Activated effector memory CD4-positive, alpha-beta T cell treated with Interleukin-2 at 50 U/mL for 16 hours (primary cell): ENCODE measurements at places on chromosomes 6 and 20.

DNA sequence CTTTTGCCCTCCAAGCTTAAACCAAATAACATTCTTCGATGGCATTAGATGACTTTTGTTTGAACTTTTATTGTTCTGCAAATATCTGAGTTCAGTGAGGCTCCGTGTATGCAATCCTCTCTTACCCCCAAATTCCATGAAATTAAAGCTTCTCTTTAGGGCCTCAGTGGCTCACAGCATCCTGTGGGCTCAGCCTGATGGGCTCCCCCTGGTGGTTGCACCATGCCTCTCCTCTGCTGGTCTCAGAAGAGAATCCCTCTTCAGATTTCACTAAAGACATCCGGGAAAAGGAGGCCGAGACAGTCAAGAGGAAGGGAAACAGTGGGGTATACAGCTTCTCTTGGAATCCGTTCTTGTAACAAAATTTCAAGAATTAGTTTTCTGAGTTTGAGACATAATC, 331.6 kb upstream of the NT5E start:
- no peak for DNase-seq

- no peak for DNase-seq
Observed at GRCh38 chr20:63091901-63092659, 85.3 kb upstream of the BHLHE23 start.

GRCh38 chr20:22821796-22822195, 213.3 kb upstream of the SSTR4 start:
- no peak for DNase-seq

GRCh38 chr20:17616480-17617211, 46.8 kb downstream of the DSTN start:
- DNase-seq: no peak

- no peak for DNase-seq
Observed at GRCh38 chr20:37327748-37328147, 18.2 kb upstream of the SRC start.

DNA sequence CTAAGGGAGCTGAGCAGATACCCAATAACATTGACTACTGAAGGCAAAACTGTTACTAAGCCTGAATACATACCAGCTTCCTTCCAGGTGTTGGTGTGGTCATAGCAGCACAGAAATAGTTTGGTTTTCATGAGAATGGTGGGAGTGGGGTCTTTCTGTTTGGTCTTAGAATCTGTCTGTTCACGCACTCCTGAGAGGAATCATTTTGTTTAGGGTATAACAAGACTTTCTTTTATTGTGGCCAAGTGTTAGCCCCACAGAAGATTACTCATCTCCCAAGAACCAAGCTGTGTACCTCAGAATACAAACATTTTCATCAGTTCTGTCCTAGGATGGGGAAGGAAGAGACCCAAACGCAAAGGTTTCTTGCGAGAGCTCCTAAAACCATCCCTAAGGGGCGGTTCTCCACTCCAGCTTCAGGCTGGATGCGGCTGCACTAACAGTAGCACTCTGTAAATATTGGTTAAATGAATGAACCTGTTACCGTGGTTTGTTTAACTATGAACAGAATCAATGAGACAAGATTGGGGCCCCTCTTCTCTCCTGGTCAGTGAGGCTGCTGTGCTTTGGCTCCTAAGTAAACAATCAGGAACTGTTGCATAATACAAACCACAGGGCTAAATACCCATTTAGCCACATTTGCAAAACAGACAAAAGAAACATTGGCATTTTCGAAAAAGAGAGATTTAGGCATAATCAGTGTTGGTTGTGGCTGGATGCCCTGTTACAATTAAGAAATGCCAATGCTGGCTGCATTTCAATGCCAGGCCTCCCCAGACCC, 44.9 kb downstream of the SNAP25 start:
- DNase-seq: no peak

- DNase-seq: no peak
Observed at GRCh38 chr6:169315830-169316614, 62.4 kb upstream of the THBS2 start.
